Renal cortex interstitium (tissue), 15 donors: ENCODE measurements at places on chromosomes 4 and X. TPM values are rescaled to one million over a fixed set of nuclear protein-coding genes. Genes with fewer than 3 reads are reported as not detected.

VCX3B gene
- polyA plus RNA-seq = 0.34 TPM

ENOX2 gene
- 20.1 TPM for polyA plus RNA-seq

GNRHR gene
- polyA plus RNA-seq = 0.54 TPM

TASL gene
- polyA plus RNA-seq = 0.59 TPM

GC gene
- 0.26 TPM for polyA plus RNA-seq

PPP1R3F gene
- polyA plus RNA-seq = 7.1 TPM

RIPPLY1 gene
- 3.0 TPM for polyA plus RNA-seq

ASB12 gene
- polyA plus RNA-seq = 0.70 TPM

AASDH gene
- 33.9 TPM for polyA plus RNA-seq

PAGE4 gene
- polyA plus RNA-seq = 0.93 TPM

GPR101 gene
- polyA plus RNA-seq = not detected

CT45A3 gene
- polyA plus RNA-seq = not detected

NDST3 gene
- 3.8 TPM for polyA plus RNA-seq

DNAJB14 gene
- 29.9 TPM for polyA plus RNA-seq

TRIM60 gene
- polyA plus RNA-seq = 0.09 TPM

FAM47A gene
- not detected for polyA plus RNA-seq
